ENCODE measurements at places on chromosomes 2 and 18.

DNA sequence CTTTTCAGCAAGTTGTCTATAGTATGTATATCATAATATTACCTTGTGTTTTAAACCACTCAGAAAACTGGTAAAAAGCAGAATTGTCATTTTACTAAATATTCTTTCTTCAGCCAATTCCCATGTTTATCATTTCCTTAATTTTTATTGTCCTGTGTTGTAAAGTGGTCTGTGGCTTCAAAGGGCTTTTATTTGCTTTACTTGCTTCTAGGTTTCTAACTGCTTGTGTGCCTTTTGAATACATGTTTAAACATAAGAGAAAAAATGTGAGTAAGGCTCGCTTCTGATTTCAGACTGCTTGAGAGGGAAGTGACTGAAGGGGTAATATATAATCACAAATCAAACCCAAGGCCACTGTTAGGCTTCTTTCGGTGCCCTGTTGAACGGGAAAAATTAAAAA is 407.5 kb upstream of the NRP2 start:
- DNase-seq = no peak

DNA sequence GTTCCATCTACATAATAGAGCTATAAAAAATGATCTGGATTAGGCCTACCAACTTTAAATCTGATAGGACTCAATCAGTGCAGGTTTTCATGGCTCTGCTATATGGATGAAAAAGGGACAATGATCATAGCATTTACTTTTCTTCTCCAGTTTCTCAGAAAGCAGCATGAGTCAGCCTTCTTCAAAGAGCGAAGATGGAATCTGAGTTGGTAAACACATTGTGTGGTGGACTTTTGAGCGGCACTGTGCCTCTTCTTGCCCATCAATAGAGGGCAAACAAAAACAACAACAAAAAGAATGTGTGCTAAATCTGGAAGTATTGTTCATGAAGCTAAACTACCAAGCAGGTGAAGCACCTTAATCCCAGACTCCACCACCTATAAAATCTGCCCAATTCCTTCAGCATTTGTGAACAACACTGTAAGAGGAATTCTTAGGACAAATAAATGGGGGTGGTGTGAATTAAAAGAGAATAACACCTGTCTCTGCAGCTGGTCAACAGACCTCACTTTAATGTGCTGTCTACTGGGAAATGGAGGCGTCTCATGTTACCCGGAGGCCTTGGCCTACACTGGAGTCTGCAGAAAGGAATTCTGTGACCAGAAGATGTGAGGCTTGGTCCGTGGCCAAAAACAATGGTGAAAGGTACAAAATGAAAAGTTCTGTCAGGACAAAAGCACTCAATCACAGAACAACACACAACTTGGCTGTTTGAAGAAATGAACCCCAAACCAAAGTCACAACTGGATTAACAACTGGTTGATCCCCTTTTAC is 609.0 kb downstream of the IRS1 start:
- DNase-seq = no peak

DNA sequence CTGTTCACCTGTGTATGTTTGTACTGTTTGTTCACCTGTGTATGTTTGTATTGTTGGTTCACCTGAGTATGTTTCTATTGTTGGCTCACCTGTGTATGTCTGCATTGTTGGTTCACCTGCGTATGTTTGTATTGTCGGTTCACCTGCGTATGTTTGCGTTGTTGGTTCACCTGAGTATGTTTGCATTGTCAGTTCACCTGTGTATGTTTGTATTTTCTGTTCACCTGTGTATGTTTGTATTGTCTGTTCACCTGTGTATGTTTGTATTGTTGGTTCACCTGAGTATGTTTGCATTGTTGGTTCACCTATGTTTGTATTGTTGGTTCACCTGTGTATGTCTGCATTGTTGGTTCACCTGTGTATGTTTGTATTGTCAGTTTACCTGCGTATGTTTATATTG is 14.6 kb downstream of the ADI1 start:
- DNase-seq = no peak

DNA sequence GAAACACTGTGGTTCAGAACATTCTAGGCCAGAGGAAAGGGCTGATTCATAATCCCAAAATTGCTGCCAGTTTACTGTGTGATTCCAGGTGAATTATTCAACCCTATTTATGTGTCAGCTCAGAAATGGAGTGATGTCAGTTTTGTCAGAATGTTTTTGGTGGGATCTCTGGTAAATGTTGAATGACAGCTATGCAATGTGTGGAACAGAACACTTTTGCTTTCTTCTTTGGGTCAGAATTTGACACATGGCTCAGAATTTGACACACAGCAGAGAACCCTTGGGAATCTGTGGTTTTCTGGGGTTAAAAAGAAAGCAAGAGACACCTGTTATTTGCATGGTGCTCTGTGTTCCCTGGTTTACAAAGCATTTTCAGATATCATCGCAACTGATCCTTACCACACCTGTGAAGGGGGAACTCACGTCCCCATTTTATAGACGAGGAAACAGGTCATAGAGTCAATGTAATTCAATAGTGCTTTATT is 1.6 kb upstream of the MTA3 start:
- no peak for DNase-seq

GRCh38 chr18:23938901-23939341 is 75.6 kb upstream of the TTC39C start:
- no peak for DNase-seq

DNA sequence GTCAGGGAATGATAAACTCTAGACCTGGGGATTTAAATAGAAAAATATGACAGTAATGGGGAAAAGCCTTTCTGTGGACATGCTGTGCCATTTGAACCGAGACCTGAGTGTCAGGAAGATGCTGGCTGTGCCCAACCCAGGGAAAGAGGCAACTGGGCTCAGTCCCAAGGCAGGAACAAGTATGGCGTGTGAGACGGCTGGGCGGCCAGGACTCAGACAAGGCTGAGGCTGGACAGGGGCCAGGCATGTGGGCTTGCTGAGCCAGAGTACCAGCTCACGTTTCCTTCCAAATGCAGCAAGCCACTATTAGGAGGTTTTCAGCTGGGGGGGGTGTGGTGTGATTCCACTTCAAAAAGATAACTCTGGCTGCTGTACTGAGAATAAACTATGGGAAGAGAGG is 92.4 kb downstream of the INPP5D start:
- peak; percentile 66 for DNase-seq

DNA sequence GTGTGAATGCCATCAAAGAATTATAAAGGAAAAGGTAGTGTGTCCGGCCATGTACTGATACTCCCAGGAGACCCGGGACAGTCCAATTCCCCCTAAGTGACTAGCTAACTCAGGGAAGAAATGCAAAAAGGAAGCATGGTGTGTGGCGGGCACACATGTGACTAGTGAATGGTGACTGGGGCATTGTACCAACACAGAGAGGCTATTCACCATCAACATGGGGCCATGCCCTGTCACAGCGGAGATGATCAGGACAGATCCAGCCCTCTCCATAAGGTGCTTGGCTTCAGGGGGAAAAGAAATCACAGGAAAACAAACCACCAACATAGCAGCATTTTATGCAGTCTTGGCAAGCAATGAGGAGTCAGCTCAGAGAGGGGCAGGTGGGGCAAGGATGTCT is 34.3 kb downstream of the FAM168B start:
- DNase-seq = no peak

GRCh38 chr2:235501673-235502031 is 7.8 kb downstream of the AGAP1 start:
- DNase-seq = no peak

- DNase-seq = peak; percentile 80
These were observed 46.9 kb downstream of the UXS1 start for GRCh38 chr2:106147159-106147558.

DNA sequence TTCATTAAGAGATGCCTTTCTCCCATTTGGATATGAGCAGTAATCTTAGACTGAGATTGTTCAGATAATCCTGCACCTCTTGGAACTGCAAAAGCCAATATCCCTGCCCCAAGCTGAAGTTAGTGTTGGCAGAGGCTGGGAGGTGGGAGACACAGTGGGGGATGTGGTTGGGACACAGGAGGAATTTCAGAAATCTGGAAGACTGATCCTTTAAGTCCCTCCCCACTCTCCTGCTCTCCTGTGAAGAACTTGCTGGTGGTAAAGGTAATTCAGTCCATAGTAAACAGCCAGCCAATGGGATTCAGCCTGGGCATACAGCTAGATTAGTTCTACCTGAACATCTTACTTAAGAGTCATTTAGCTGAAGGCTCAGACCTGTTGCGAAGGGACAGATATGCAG is 50.0 kb upstream of the TMEM178A start:
- no peak for DNase-seq

- DNase-seq = no peak
These were observed 1.2 kb downstream of the ZNF236 start for GRCh38 chr18:76823587-76824011.

- no peak for DNase-seq
These were observed 65.9 kb upstream of the TNP1 start for GRCh38 chr2:216925636-216926366.

GRCh38 chr2:7044253-7045250 is 127.3 kb downstream of the RNF144A start:
- DNase-seq = peak; percentile 86

DNA sequence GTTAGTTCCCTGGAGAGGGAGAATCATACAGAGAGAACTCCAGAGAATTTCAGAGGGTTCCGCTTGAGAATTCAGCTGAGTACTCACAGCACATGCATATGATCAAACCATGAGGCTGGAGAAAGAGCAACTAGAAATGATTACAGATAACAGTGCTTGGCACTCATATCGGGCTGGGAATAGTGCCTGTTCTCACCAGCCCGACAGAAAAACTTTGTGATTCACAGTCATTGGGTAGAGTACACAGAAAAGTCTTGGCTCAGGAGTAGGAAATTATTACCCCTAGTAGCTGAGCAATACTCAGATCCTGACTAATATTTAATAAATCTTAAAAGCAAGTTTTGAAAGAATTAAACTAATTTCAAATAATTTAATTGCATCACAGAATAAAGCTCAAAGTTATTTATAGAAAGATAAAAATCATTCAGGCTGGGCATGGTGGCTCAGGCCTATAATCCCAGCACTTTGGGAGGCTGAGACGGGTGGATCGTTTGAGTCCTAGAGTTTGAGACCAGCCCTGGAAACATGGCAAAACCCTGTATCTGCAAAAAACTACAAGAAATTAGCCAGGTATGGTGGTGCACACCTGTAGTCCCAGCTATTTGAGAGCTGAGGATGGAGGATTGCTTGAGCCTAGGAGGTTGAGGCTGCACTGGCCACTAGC is 6.8 kb downstream of the WDPCP start:
- peak; percentile 60 for DNase-seq

GRCh38 chr18:9643549-9643948 is 29.2 kb upstream of the PPP4R1 start:
- peak; percentile 86 for DNase-seq

DNA sequence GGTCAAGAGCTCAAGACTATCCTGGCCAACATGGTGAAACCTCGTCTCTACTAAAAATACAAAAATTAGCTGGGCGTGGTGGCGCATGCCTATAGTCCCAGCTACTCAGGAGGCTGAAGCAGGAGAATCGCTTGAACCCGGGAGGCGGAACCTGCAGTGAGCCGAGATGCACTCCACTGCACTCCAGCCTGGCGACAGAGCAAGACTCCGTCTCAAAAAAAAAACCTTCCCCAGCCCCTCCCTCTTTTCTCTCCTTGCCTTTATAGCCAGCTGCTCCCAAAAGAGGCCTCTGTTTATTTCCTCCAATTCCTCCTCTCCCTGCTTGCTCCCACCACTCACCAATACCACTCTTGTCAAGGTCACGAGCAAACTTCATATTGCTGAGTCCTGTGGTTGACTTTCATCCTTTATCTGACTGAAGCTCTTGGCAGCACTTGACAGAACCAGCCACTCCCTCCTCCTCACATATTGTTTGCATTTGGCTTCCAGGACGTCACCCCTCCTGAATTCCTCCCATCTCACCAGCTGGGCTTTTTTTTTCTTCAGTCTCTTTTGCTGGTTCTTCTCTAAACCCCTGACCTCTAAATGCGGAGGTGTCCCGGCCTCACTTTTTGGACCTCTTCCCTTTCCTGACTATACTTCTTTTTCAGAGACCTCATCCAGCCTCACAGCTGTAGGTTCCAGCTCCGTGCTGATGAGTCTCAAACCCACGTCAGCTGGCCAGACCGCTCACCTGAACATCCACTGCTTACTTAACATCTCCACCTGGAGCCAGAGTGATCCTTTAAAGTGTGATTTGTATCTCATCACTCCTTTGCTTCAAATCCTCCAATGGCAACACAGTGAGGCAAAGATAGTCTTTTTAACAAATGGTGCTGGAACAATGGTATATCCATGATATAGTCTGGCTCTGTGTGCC is 84.6 kb upstream of the CAB39 start:
- peak; percentile 69 for DNase-seq

- no peak for DNase-seq
These were observed 16.9 kb downstream of the ACVR1C start for GRCh38 chr2:157611726-157612125.

- no peak for DNase-seq
These were observed 9.0 kb downstream of the LIPG start for GRCh38 chr18:49570836-49571235.

DNA sequence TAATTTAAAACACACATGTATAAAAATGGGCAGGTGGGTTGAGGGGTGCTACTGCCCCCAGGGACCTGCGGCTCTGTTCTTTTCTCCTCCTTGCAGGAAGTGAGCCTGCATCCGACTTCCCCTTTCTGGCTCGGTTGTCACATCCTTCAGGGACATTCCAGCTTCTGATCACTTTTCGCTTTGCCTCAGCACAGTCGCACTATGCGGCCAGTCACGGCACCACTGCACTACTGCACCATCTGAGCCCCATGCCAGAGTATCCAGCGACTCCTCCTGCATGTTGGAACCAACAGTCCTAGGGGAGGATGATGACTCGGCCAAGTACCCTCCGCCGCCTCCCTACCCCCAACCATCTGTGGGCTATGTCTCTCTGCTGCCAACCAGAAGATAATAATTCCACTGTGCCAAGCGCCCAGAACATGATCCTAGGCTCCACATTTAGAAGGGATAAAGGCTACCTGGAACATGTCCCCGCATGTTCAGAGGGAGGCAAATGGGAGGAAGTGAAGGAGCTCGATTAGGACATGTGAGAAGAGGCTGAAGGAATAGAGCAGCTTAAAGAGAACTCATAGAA is 17.6 kb downstream of the CDC42EP3 start:
- peak; percentile 32 for DNase-seq

- DNase-seq = no peak
These were observed 111.1 kb downstream of the PDCL3 start for GRCh38 chr2:100673691-100674485.

DNA sequence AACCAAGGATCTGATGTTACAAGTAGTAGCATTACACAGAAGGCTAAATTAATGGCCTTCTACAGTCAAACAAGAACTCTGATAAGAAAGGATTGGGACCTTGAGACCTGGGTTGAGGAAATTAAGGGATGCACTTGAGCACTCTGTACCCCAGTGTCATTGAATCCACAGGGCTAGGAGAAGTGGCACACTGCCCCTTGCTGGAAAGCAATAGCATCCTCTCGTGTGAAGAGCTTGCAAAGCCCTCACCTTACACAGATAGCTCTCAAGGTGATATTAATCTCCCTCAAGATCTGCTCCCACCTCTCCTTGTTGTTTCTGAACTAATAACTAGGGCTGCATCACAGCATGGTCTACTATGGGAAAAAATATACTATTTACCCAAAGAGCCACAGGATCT is 26.5 kb upstream of the CHST9 start:
- no peak for DNase-seq

GRCh38 chr2:20409039-20409438 is 37.8 kb upstream of the RHOB start:
- no peak for DNase-seq

GRCh38 chr2:10328670-10329579 is 26.2 kb downstream of the HPCAL1 start:
- no peak for DNase-seq

- peak; percentile 49 for DNase-seq
These were observed 31.1 kb downstream of the SERTAD2 start for GRCh38 chr2:64622443-64623241.
